ENCODE measurements at places on chromosomes 16 and 17.

DNA sequence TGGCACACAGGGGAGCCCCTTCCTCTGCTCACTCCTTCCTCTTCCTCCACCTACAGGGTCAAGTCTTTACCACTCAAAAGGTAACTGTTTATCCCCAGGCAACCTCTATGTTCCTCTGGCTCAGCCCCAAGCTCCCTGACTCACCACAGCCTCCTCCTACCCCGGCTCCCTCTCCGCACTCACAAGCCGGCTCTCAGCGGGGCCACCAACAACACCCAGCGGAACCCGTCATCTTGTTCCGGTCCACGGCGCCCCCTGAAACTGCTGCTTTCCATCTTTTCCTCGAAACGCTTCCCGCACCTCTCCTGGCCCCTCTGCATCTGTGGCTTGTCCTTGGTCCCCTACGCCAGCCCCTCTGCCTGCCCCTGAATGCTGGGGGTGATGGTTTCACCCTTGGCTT is 58.4 kb downstream of the NXN start:
- DNase-seq = no peak

DNA sequence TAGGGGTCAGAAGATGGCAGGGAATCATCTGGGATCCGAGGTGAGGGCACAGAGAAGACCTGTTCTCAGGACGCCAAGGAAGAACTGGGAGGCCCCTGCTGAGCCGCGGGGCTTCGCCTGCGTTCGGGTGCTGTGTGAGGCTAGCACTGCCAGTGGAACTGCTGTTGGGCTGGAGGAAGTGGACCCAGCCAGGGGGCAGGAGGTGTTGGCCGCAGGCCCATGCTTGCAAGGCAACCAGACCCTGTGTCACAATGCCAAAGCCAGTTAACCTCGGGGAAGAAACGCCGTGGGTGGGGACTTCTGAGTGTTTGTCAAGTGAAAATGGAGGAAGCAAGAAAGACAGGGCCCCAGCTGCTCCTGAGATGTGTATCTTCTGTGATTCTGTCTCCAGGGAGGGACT is 185.5 kb downstream of the LGALS9B start:
- DNase-seq = no peak

- DNase-seq = no peak
Measured at GRCh38 chr16:4327386-4328045, 11.6 kb downstream of the GLIS2 start.

DNA sequence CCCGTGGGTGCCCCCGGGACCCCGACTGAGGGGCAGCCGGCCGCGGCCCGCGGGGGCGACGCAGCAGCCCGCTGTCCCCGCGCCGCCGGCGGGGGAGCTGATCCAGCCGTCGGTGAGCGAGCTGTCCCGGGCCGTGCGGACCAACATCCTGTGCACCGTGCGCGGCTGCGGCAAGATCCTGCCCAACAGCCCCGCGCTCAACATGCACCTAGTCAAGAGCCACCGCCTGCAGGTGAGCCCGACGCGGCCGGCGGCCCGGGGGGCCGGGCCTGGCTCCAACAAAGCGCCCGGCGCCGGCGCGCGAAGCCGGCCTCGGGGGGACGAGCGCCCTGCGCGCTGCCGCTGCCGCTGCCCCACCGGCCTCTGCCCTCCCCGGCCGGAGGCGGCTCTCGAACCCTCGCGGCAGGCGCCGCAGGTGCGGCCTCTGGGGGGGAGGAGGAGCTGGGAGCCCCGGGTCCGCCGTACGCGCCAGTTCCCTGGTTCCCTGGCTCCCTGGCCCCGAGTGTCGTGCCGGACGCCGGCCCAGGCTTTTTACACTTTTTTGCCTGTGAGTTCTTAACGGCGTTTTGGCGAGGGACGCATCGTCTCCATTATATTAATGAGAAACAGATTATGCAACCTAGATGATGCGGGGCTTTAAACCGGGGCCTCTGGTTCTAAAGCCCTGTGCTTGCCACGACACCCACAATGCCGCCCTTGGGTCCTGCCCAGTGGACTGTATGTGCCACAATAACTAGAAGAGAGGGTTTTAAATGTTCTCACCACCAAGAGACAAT is 521 bp downstream of the ATMIN start:
- peak; percentile 41 for DNase-seq

DNA sequence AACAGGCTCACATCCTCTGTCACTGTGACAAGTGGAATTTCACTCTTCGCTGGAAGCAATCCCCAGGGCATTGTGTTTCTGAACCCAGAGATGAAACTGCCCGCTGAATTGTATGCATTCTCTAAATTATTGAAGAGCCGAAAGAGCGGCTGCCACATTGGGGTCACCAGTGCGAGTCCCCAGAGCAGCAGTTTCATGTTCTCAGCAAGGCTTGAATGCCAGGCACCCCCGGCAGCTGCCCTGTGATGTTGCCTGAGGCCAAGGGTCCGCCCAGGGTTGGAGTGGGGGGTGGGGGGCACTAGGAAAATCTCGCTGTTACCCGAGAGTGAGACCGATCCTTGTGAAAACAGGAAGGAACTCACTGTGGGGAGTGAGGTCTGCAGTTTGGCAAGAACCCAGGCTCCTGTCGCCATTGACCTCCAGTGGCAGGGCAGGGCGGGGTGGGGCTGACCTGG is 20.7 kb upstream of the BCAR1 start:
- no peak for DNase-seq

Measured in activated CD4-positive, alpha-beta T cell treated with anti-CD3 and anti-CD28 coated beads, Interleukin-2, amount 50 U/mL, for 1 hour (primary cell).